NCI-H2081 treated with DMSO at 0.1 percent for 48 hours (cell line): ENCODE measurements at places on chromosomes 5 and 9.

DNA sequence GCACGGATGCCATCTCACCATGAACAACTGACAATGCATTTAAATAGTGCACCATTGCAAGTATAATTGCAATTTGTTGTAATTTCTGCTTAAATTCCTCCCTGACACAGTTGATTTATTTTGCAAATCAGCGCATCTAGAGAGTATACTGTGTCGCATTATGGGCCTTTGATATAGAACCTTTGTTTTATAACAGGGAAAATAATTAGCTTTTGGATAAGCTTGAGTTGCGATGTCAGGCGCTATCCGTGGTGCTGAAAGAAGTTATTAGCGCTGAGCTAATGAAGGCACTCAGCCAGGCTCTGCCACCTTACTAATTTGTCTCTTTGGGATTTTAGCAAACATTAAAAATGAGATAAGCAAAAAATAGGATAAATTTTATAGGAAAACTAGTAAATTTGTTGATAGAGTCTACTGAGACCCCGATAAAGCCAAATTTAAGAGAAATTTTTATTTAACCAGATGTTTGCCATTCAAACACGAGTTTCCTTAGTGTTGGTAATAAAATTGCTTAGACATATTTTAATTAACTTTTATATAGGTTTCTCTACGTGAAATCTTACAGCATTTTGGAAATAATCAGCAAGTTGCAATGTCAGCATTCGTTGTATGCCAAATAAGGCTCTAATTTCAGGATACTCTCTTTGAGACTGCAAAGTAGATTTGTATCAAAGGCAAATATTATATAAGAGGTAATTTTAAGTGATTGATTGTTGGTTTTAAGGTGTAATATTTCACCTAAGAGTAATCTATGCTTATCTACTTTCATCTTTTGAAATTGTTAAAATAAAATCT is 355.5 kb downstream of the TLR4 start:
- no peak for DNase-seq

DNA sequence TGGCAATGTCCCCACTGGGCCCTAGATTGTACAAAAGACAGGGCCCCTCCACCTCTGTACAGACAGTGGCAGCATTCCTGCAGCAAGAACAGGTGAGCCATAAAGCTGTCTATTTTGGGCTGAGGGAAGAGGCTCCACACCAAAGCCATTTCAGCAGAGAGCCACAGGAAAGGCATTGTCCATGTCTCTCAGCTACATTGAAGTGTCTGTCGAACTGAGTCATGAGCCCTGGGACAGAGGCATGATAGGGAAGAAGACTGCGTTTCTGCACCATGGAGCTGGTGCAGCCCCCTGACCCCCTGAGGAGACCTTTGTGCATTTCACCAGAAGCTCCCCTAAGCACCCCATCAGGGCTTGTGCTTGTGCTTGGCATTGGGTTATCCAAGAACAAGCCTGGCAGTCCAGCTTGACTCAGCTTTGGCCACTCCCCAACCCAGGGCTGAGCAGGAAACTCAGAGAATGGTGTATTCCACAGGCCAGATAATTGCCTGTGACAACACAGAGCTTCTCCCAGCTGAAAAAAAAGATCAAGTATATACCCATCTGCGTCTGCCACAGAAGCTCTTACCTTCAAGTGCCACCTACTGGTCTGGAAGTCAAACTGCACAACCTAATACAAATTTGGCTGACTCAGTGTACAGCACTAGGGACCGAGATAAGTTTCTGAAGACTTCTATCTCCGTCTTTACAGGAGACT is 5.9 kb upstream of the FRMD3 start:
- DNase-seq: peak; percentile 67

GRCh38 chr9:81522716-81523551 is 166.4 kb downstream of the TLE1 start:
- peak; percentile 24 for DNase-seq

DNA sequence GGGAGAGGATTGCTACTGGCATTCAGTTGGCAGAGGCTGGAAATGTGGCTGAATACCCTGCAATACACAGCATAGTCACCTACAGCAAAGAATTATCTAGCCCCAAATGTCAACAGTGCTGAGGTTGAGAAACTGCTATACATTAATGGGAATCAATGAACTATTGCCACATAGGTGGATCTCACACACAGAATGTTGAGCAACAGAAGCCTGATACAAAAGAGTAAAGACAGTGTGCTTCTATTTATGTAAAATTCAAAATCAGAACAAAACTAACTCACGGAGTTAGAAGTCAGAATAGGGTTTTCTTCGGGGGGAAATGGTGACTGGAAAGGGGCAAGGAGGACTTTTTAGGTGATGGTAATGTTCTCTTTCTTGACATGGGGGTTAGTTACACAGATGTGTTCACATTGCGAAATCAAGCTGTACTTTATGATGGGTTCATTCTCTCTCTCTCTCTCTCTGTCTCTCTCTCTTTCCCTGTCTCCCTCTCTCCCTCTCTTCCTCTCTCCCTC is 45.7 kb upstream of the PANK3 start:
- no peak for DNase-seq

GRCh38 chr5:118647587-118647986 is 340.8 kb downstream of the DTWD2 start:
- DNase-seq: no peak

GRCh38 chr9:76662476-76663281 is 101.6 kb upstream of the PCA3 start:
- no peak for DNase-seq

GRCh38 chr5:71734141-71734540 is 15.1 kb downstream of the CARTPT start:
- DNase-seq: no peak

- DNase-seq: no peak
These were observed 13.7 kb downstream of the ADAMTSL1 start for GRCh38 chr9:18487611-18488010.

- no peak for DNase-seq
These were observed 459.8 kb downstream of the CCDC171 start for GRCh38 chr9:16012621-16013020.

DNA sequence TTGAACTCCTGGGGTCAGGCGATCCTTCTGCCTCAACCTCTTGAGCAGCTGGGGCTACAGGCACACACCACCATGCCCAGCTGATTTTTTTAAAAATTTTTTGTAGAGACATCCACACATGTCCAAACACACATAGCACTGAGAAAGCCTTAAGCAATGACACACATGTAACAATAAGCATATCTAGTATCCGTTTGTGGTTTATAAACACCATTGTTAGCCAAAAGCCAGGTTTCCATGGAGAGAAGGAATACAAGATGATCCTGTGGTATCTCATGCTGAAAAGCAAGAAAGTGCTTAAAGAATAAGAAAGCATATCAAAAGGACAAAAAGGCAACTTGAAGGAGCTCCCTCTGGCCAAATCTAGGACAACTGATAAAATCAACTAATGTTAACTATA is 29.7 kb upstream of the SLC1A3 start:
- no peak for DNase-seq

DNA sequence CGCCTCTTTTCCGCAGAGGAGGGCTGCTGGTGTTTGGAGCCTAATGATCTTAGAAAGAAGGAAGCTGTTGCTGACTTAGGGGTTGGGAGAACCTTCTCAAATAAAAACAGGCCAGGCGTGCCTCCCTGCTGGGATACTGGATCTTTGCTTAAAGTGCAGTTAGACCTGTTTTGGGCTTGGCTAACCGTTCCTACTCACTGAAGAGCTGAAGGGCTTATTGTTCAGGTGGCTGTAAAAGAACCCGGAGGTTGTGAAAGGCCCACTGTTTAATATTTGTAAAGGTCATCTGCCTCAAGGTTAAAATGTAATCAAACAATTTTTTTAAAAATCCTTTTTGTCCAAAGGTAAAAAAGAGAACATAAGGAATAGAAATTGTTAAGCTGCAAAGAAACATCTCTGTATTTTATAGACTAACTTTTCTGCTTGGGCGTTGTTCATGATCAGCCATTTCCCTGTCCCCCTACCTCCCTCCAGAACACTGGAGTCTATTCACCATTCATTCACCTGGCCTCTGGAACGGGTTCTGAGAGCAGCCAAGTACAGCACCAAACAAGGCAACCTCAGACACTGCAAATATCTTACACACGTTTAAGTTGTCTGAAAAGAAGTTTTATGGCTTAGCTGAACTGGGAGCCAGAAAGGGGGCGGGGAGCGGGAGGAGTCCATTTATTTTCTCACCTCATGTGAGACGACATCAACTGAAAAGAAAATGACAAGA is 18.6 kb upstream of the MTMR12 start:
- DNase-seq: no peak

DNA sequence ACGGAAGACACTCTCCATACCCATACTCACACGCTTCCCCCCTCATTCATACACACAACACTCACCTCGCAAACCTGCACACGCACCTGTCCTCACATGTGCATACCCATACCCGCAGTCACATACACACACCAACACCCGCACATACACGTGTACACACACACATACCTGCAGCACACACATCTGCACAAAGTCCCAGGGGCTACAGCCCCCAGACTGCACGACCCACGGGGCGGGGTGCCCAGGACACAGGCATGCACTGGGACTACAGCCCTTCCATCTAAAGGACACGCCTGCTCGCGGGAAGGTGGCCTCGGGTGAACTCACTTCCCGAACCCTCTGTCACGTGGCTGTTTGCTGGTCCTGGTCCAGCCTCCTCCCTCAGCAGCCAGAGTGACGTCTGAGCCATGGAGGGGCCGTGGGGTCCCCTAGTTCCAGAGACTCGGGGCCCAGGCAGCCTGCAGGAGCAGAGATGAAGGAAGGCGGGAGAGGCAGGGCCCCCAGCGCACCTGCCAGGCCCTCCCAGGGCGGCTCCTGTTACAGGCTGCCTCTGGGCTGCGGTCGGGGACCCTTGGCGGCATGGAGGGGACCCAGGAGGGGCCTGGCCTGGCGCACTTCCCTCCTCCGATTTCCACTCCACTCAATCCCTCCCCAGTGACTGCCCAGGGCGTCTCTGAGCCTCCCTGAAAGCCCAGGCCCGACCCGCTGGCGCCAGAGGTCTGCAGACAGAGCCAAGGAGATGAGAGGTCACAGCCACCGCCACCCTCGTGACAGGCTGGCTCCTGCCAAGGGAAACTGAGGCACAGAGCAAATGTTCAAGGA is 8.1 kb downstream of the SLC12A7 start:
- DNase-seq: no peak

- no peak for DNase-seq
These were observed 35.0 kb upstream of the DMAC1 start for GRCh38 chr9:7834531-7834930.

- DNase-seq: no peak
These were observed 131.5 kb downstream of the MTX3 start for GRCh38 chr5:79859588-79859987.

DNA sequence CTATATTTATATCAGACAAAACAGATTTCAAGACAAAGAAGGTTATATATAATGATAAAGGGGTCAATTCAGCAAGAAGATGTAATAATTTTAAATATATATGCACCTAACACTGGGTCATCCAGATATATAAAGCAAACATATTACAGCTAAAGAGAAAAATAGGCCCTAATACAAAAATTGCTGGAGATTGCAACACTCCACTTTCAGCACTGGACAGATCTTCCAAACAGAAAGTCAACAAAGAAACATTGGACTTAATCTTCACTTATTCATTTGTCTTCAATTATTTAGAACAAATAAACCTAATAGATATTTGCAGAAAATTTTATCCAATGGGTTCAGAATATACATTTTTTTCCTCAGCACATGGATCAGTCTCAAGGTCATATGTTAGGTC is 45.8 kb downstream of the MEIKIN start:
- DNase-seq: no peak

GRCh38 chr9:125150349-125151245 is 7.3 kb upstream of the SCAI start:
- DNase-seq: no peak

GRCh38 chr9:87516222-87516925 is 18.7 kb downstream of the DAPK1 start:
- DNase-seq: no peak

- no peak for DNase-seq
These were observed 215.7 kb upstream of the S1PR3 start for GRCh38 chr9:88775559-88775958.

- no peak for DNase-seq
These were observed 15.3 kb downstream of the SRP19 start for GRCh38 chr5:112876362-112876761.

GRCh38 chr5:138568061-138568824 is 7.0 kb downstream of the HSPA9 start:
- no peak for DNase-seq

GRCh38 chr9:93652604-93653592 is 76.5 kb downstream of the PHF2 start:
- DNase-seq: no peak

GRCh38 chr5:154627698-154628678 is 127.2 kb upstream of the LARP1 start:
- DNase-seq: no peak

GRCh38 chr9:124789531-124789930 is 12.6 kb downstream of the OLFML2A start:
- DNase-seq: no peak

- no peak for DNase-seq
These were observed 17.2 kb upstream of the RGS3 start for GRCh38 chr9:113446323-113446740.

- DNase-seq: no peak
These were observed 57.8 kb upstream of the LPAR1 start for GRCh38 chr9:111096051-111096450.

DNA sequence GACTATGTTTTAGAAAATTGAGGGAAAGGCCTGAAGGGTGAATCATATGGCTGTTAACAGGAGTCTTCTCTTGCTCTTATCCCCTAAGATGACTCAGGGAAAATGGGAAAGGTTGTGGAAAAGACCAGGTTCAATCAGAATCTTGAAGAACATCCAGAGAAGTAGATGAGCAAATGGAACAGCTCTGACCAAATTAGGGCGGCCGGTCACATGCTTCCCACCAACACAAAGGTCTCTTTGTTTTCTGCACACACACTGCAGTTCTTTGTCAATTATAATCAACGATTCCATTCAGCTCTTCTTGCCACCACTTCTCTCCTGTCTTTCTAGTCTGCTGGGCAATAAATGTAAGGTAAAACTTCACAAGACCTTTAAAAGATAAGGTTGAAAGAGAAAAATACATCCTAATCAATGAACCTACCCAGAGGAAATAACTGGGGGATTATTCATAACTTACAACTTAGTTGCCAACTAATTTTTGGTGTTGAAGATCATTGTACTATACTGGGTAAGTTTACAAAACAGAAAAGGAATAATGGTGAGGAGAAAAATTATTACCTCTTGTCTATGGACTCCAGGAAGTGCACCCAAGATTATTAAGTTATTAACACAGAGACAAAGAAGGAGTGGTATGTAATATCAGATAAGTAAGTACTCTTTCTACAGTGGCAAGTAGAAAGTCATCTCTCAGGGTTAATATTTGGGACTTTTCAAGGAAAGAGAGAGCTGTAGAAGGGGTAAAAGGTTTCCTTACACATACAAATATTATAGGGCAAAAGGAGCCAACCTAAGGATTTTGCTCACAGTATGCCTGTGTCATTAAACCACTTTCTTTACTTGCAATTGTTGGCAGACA is 441.9 kb upstream of the PIK3R1 start:
- DNase-seq: no peak

GRCh38 chr9:83772860-83773259 is 44.7 kb downstream of the GKAP1 start:
- no peak for DNase-seq

GRCh38 chr5:133366438-133366837 is 245.9 kb downstream of the FSTL4 start:
- no peak for DNase-seq

- DNase-seq: no peak
These were observed 583.1 kb downstream of the CCDC171 start for GRCh38 chr9:16135968-16136367.
